ENCODE measurements at places on chromosomes 16 and 17.

GRCh38 chr17:32461853-32462617 is 17.7 kb downstream of the PSMD11 start:
- DNase-seq, result no peak

GRCh38 chr16:2949705-2950352 is 14.2 kb upstream of the KREMEN2 start:
- no peak for DNase-seq

DNA sequence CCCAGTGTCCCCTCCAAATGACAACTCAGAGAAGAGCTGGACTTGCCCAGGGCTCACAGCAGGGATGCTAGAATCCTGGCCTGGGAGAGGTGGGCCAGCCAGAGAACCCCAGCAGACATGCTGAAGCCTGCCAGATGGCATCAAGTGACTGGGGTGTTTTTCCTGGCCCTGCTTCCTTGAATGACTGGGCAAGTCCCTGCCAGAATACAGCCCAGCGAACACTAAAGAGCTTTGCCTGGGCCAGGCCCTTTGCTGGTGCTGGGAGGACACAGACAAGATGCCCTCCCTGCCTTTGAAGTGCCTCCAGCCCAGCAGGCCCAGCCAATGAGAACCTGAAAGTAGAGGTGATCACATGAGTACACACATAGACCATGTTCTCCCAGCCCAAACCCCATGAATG is 11.5 kb downstream of the ZNF319 start:
- DNase-seq, result no peak

DNA sequence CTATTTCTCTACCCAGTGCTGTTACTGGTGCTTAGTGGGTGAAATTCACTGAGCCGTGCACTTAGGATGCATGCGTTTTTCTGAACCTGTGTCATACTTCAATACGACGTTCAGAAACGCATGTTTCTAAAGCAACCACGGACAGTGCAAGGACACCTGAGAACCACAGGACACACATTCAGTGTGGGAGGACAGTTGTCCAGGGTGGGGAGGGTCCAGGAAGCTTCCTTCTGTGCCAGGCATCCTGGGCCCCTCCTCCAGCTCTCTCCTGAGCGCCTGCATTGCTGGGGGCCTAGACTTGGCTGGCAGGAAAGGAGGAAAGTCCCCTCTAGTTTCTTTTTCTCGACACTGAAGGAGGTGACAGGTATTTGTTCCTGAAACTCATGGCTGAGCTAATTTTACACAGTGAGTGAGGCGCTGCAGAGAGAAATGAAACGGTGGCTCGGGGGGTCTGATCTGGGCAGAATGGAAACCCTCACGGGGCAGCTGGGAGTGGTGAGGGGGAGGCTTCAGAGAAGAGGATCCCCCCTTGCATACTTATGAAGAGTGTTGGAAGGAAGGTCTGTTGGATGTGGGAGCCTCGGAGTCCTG is 89.9 kb downstream of the IRF8 start:
- DNase-seq, result peak; percentile 39

GRCh38 chr17:46047398-46047797 is 48.3 kb downstream of the STH start:
- DNase-seq, result no peak

DNA sequence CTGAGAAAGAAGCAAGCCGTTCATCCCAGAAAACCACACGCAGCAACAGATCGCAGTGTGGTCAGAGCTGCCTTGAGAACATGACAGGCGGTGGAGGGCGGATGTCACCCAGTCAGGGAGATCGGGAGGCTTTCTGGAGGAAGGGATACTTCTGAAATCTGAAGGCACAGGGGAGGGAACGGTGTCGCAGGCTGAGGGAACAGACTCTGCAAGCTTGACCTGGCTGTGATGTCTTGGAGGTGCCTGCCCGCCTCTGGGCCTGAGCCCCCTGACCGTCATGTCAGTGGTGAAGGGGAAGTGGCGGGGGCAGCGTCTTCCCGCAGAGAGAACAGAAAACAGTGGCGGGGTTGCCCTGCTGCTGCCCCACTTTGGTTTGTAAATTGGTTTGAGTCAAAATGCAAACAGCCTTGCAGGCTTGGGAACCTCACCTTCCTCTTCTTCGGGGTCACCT is 8.1 kb upstream of the ATP2A3 start:
- no peak for DNase-seq

Data from sciatic nerve (tissue), 2 donors.